Stimulated activated CD4-positive, alpha-beta T cell treated with anti-CD3 and anti-CD28 coated beads, TNF-alpha, amount 100 ng/mL, for 4 hours (primary cell): ENCODE measurements at places on chromosomes 3 and 15.
A peak's percentile ranks its signal among the peaks of the same experiment; 100 is the strongest.

DNA sequence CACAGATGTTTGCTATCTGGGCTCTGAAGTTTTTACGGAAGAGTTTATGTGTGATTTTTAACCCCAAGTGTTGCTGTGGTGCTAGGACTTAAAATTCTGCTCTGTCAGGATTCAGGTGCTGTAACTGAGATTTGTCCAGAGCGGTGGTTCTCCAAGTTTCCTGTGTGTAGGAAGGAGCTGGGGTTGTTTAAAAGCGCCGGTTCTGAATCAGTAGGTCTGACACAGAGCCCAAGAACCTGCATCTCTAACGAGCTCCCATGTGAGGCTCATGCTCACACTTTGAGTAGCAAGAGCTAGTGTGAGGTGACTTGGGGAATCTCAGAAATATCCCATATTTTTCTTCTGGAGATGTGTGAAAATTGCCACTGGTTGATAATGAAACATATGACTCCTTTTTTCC is 325.5 kb downstream of the SATB1 start:
- no peak for DNase-seq

DNA sequence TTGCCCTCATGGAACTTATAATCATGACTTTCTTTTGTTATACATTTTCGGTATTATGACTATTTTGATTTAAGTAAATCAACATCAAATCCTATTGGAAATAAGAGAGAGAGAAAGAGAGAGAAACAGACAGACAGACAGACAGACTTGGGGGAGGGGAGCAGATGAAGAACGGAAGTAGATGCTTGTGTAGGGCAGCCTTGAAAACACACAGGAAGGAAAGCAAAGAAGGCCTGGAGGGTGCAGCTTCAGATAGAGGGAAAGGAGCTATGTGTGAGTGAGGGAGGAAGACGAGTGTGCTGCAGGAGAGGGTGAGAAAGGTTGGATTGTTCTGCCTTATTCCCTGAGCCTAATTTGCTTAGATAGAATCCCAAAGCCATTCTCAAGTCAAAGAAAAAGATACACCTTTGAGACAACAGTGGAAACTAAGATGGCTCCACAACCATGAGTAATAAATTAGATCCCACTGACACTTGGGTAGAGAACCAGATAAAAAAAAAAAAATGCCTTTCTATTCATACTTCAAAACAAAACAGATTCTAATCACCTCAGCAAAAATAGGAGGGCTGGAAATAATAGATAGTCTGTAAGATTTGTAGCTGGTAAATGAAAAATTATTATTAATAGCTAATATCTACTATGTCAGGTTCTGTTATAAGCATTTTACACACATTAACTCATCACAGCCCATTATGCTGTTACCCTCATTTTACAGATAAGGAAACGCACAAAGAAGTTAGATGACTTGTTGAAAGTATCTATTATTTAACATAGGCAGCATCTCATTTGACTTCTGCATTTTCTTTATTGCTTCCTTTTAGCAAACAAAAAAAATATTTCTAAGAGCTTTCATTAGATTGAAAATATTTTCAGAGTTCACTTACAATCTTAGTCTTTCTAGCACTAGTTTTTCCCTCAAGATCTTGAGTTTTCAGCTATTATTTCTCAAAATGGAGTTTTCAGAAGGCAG is 214.1 kb downstream of the TNIK start:
- DNase-seq: no peak

DNA sequence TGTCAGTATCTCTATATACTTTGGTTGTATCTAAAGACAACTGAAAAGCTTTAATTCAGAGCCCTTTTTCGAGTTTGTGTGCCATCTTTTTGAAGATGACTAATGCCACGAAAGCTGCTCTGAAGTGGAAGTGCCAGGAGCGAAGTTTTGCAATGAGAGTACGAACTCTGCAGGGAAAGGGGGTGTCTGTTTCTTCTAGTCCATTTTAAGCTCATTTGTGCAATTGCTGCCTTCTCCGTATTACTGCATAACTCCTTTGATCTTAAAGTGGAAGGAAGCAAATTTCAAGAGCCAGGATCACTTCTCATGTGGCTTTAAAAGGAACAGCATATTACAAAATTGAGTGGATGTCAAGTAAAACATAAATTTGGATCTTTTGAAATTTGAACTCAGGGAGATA is 245.3 kb downstream of the FEZF2 start:
- no peak for DNase-seq

GRCh38 chr15:73936181-73936580 is 9.9 kb downstream of the LOXL1 start:
- no peak for DNase-seq

- DNase-seq: no peak
These were observed 4.9 kb downstream of the PLOD2 start for GRCh38 chr3:146156095-146156494.

DNA sequence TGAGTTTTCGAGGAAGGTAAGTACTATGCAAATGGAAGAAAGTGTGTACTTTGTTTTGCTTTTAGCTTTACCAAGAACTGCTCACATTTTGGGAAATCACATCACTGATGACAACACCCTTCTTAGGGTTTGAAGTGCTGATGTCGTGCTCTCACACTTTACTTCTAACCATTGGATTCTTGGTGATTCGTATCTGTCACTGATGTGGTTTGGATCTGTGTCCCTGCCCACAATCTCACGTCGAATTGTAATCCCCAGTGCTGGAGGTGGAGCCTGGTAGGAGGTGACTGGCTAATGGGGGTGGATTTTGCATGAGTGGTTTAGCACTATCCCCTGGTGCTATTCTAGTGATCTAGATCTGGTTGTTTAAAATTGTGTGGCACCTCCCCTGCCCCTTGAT is 75.4 kb upstream of the RGMA start:
- no peak for DNase-seq

GRCh38 chr15:74168711-74169126 is 4.8 kb upstream of the ISLR start:
- DNase-seq: no peak

DNA sequence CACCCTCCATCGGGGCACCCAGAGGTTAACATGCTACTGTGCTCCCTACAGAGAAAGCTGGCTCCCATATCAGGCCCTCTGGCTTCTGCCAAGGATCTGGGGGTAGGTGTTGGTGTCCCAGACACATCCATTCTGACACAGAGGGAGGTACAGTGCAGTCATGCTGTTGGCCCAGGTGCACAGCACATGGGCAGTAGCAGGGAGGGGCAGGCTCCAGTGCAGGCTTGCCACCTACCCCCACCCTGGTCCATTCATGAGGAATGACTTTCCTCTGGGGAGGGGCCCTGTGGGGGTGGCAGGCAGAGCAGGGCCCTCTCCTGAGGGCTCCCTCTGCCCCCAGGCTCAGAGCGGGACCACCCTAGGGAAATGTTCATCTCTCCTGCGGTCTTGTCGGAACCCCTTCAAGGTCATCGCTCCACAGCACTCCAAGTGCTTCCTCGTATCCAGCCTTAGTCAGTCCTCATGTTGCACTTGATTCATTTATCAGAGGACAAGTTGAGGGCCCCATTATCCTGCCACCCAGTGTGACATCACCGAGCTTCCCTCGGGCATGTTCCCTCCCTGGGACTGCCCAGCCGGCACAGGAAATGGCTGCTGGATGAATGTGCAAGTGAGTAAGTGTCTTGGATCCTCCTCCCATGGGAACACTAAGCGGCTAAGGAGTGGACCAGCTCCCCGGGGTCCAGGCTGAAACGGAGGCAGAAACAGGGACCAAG is 10.0 kb downstream of the DUSP7 start:
- DNase-seq: no peak

DNA sequence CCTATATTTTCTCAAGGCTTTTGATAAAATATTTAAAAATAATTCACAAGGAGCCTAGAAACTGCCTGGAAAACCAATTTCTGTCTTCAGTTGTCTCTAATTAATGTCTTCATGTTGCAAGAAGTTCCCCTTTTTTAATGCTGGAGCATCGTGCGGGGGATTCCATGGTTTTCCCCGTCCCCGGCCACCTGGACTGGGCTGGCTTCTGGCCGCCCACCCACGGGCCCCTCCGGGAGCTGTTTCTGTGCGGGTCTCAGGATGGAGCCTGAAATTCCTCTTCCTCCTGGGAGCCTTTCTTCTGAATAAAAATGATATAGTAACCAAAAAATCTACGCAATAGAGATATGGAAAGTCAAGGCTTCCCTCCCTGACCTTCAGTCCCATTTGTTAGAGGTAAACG is 8.1 kb upstream of the LRRK1 start:
- DNase-seq: no peak

GRCh38 chr15:99442252-99442897 is 123.4 kb upstream of the MEF2A start:
- no peak for DNase-seq

- no peak for DNase-seq
These were observed 147.5 kb upstream of the SOX2 start for GRCh38 chr3:181564222-181564621.

- DNase-seq: no peak
These were observed 1.6 kb upstream of the SUCNR1 start for GRCh38 chr3:151871639-151872468.

DNA sequence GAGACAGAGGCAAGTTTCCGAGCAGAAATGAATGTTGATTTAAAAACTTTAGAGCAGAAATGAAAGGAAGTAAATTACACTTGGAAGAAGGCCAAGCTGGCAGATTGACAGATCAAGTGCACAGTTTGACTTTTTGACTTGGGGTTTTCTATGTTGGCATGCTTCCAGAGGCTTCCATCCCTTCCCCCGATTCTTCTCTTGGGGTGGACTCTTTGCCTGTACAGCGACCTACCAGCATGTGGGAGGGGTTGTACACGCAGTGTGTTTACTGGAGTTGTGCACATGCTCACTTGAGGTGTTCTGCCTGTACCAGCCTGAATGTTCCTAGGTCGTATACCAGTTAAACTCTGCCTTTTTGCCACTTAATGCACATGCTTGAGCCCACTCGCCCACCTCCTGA is 701.5 kb upstream of the GBE1 start:
- DNase-seq: no peak

- no peak for DNase-seq
These were observed 1.0 kb upstream of the GALNT15 start for GRCh38 chr3:16173283-16174025.

DNA sequence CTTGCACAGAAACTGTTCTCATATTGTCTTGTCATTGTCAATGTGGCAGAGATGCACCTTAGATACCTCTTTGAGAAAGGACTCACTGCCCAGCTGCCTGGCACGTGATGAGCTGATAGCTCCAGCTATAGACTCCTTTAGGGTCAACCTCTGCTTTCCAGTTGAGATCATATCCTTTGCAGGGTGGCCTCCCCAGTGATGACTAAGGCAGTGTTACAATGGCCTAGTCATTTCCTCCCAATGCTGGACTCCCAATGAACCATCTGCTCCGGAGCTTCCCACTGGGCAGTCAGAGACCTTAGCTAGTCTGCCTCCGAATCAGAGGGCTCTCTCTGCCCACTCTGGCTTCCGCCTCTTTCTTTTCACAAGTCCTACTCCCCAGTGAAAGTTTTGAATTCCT is 79.5 kb downstream of the CHRD start:
- DNase-seq: no peak

GRCh38 chr3:123791898-123792297 is 92.2 kb downstream of the MYLK start:
- DNase-seq: no peak

- DNase-seq: no peak
These were observed 204.8 kb downstream of the MAGI1 start for GRCh38 chr3:65833761-65834505.

- DNase-seq: no peak
These were observed 39.7 kb downstream of the CA12 start for GRCh38 chr15:63341898-63342297.

DNA sequence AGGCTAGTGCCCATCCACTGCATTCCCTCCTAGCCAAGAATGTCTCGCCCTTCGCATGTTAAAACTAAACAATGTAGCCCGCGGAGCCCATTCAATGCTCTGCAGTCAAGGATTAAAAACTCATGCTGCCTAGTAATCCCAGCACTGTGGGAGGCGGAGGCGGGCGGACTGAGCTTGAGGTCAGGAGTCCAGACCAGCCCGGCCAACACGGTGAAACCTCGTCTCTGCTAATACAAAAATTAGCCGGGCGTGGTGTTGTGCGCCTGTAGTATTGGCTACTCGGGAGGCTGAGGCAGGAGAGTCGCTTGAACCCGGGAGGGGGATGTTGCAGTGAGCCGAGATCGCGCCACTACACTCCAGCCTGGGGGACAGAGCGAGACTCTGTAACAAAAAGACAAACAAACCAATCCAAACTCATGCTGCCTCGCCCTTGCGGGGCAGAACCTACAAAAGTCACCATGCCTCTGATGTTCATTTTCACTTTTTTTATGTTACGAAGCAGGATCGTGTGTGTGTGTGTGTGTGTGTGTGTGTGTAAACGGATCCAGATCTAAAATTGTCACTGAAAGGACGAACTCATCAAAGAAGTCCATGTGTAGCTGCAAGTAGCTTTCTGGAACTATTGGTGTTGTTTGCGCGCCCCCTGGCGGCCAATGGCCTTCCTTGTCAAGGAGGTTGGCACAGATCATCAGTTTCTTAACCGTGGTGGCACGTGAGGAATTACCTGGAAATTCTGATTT is 54.8 kb upstream of the SPESP1 start:
- DNase-seq: peak; percentile 95

DNA sequence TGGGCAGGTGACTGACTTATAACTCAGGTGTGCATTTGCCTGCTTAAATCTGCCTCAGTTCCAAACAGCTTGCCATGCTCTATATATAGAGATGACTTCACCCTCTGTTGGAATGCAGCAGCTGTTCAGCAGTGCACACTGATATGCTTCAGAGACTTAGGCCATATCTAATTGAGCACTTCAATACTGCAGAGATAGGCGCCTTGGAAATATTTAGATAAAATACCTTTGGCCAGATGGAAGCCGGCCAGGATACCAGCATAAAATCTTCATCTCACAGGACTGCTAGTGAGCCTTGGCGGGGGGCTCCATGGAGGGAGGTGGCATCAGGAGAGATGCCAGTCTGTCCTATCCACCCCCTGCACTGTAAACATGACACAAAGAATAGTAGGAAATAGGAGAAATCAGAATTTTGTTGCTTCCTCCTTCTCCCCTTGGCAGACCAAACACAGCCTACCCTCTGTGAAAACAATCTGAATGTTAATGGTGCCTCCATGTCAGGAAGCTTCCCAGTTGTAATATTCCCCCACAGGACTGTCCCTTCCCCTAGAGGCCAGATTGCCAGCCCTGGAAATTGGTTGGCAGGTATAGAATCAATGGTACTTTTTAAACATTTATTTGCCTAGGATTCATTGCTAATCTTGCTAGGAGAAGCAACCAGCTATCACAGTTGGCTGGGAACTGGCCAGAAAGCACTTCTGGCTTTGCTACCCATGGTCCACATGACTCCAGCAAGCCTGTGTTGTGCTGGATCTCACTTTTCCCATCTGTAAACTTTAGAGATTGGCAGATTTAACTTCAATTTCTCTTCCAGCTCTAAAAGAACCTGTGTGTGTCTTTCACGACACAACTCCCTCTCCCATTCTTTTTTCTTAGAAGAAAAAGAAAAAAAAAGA is 215.5 kb upstream of the KCNMB2 start:
- no peak for DNase-seq

- no peak for DNase-seq
These were observed 37.0 kb downstream of the ATP8B4 start for GRCh38 chr15:50082066-50082465.

DNA sequence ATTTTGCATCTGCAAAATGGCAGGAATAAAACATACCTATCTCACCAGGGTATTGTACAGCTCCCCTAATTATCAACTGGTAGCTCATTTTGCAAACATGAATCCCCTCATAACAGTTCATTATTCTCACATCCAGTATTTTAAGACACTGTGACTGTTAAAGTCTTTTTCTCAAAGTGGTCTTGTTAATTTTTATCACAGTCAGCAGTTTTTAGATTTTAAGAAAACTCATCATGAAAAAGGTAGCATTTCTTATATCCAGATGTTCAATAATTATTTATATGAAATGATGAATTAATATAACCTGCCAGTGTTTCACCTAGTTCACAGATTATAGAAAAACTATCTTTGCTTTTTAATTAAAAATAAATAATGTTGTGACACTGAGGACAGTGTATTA is 354.9 kb upstream of the ARL6 start:
- no peak for DNase-seq
